ENCODE measurements at places on chromosomes 2 and 18.

DNA sequence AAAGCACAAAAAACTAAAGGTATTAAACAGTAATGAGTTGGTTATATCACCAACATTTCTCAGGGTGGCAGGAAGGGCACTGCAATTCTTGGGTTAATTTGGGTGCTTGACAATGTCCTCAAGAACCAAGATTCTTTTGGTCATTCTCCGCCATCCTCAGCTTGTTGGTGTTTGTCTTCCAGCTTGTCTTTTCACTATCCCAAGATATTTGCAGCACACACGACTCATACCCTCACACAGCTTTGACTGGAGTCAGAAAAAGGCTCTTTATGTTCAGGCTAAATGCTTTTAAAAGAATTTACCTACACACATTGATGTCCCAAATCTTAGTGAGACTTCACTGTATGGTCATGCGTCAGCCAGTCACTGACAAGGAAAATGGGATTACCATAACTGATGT is 12.5 kb downstream of the GREB1L start:
- no peak for DNase-seq

GRCh38 chr2:219570194-219570923 is 980 bp downstream of the OBSL1 start:
- DNase-seq: no peak

DNA sequence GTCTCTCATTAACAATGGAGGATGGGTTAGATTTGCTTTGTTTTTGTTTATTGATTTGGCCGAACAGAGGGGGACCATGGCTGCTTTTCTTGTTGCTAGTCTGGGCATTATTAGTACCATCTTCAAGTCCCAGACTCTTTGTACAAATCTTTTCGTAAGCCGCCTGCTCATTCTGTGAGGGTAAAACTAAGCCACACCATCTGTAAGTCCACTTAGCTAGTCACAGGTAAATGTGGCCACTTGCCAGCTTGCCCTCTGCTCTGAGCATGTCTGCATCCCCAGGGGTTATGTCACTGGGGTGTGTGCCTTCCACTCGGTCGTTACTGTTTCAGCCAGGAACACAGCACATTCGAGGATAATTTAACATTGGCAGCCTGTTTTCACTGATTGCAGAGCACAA is 85.6 kb downstream of the SMIM21 start:
- no peak for DNase-seq

GRCh38 chr2:127658641-127659407 is 12.9 kb downstream of the GPR17 start:
- no peak for DNase-seq

DNA sequence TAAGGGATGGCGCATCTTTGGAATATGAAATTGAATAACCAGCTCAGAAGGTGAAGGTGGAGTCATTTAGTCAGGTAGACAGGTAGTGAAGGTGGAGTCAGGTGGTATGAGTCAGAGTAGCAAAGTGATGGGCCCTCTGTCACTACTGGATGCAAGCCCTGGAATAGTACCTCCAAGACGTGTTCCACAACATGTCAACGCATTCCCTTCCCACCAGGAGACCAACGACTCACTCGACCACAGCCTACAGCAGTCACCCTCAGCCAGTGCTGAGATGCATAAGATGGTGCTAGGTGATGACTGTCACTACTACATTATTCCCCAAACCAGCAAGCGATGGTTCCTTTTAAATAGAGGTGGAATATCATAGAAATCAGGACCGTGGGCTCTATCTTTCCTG is 6.8 kb downstream of the CPLX4 start:
- no peak for DNase-seq

- no peak for DNase-seq
These were observed 122.2 kb downstream of the TANC1 start for GRCh38 chr2:159090514-159091201.

DNA sequence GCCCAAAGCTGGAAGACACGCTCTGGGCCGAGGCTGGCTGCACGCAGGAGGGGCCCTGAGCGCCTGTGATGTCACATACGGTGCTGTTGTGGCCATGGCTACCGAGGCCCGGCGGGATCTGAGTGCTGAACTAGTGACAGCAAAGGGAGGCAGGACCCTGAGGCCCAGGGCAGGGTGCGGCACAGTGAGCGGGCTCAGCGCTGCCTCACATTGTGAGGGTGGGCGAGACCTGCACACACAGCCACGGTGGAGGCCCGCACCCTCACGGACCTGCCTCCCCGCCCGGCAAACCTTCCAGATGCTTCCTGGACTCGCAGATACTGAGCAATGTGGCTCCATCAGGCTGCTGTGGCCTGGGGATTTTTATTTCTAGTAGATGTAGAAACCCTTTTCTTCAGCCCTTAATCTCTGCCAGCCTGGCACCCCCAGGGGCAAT is 133.8 kb upstream of the CTDP1 start:
- no peak for DNase-seq

- DNase-seq: no peak
These were observed 35.4 kb downstream of the STAT4 start for GRCh38 chr2:191115391-191115790.

GRCh38 chr2:74763962-74764428 is 69.9 kb upstream of the HK2 start:
- DNase-seq: no peak

All from stimulated activated naive CD4-positive, alpha-beta T cell (primary cell).